Osteocyte (in vitro differentiated cells): ENCODE measurements at places on chromosomes 3 and 15.

DNA sequence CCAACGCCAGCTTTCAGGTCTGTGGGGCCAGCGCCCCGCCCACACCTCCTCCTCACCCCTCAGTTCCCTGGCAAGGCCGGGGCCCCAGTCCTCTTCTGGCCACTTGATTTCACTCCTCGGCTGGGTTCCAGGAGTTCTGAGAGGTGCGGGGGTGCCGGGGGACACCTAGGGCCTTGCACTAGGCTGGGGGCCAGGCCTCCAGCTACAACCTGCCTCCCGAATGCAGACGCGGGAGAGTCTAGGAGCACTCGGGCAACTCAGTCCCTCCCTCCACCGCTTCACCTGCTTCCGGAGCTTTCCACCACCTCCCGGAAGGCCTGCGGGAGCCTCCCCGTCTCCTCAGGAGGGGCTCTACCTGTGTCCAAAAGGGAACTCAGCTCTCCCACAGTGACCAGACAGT, 35.6 kb downstream of the TNK2 start:
- no peak for DNase-seq

DNA sequence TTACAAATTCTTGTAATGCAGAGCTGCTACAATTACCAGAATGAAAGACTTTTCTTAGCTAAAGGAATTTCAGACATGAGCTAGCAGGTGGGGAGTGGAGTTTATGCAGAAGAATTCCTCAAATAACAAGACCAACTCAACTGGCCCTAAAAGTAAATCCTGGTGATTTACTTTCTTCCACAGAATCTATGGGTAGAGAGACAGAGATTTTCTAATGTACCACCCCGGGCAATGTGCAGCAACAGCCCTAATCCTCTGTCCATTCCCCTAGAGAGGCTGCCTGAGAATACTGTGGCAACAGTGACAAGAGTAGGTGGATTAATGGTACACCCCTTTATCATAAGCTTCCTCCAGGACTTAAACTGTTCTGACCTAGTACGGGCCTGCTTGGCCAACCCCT, 55.2 kb downstream of the AQR start:
- DNase-seq: no peak

DNA sequence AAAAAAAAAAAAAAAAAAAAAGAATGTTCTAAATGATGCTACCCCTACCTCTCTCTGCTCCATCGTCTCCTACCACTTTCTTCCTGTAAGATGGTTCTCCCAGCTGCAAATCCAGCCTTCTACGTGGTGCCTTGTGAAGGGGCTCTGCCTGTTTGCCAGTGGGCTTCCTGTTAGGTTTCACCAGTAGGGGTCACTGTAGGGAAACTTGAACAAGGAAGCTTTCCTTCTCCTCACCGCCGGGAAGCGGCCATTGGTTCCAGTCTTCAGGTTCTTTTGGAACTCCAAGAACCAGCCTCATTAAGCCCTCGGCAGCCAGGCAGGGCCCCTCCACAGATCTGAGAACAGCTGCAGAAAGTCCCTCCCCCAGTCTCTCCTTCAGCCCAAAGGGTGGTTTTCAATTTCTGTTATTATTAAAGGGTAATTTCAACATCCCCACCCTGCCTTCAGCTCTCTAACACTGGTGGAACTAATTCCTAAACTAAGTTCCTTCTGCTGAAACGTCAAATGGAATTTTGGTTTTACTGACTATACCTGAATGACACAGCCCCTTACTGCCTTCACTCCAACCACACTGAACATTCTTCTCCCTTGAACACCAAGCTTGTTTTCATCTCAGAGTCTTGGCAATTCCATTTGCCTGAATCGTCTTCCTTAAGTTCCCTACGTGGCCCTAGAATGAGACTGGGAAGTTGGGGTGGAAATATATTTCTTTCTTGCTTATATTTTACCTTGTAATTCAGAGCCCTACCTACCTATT, 13.5 kb downstream of the MCCC1 start:
- DNase-seq: no peak

DNA sequence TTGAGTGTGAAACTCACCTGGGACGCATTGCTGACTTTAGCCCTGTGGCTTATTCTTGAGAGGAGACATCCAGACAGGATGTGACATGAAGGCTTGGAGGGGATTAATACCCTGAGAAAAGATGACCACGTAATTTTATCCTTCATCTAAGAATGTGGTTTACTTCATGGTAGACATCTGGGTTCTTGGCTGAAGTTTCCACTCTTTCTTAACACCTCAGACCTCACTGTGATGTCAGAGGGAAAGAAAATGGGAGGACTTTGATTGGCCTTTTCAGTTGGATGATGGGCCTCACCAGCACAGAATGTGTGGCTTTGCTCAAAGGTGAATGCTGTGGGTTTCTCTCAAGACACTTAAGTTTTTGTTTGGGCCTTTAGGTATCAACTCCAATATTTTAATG, 16.5 kb downstream of the GORASP1 start:
- DNase-seq: no peak

GRCh38 chr3:154013736-154014135, 107.5 kb upstream of the ARHGEF26 start:
- DNase-seq: no peak

DNA sequence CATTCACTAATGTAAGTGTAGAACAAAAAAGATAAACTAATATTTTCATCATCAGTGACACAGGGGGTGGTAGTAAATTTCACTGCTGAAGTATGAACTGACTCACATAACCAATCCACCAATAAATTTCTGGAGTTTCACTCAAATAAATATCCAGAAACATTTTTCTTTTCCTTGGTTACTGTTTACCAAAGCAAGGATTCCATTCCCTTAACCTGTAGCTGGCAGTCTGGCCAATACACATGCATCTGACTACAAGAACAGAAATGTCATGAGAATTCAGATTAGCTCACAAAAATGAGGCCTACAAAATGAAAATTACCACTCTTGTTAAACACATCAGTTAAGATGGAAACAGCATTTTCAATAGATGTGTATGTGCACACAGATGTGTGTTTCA, 80.3 kb downstream of the STAG1 start:
- DNase-seq: no peak

DNA sequence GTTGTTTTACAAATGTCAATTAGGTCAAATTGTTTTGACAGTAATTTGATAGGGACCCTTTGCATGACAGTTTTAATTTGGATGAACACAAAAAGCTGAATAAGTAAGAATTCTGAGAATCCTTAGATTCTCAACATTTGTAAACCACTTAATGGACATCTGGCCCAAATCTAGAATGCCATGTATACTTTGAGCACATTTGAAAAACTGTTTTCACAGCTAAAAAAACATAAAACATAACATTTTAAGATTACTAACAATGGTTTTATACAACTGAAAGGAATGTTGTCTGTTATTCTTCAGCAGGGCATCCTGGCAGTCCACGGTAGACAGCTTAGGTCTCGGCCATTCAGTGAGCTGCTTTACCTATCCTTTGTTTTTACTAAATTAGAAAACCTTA, 34.5 kb upstream of the TM2D3 start:
- no peak for DNase-seq

DNA sequence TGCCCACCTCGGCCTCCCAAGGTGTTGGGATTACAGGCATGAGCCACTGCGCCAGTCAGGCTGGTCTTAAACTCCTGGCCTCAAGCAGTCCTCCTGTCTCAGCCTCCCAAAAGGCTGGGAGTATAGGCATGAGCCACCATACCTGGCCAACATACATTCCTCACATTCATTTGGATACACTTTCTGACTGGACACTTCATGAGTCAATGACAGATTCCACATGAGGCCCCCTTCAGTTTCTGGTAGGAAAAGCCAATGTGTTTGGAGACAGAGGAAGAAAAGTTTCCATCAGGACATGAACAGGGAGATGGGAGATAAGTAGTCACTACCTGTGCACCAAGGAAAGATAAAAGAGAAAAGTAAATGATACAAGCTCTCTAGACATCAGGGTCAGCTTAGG, 49.4 kb upstream of the GSK3B start:
- no peak for DNase-seq

DNA sequence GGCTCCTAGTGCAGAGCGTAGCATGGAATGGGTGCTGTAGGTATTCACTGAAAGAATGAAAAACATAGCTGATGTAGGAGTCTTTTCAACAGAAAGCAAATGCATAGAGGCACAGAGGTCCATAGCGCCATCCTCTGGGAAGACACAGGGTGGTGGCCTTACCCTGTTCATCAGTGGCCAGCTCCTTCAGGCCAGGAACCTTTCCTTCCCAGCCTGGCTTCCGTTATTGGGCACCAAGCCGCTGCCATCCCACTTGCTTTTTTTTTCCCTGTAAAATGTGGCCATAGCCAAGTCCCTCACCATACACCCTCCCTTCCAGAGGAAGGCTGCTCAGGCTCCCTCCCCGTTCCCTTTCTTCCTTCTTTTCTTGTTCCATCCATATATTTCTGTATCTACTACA, 118.1 kb downstream of the ZNF621 start:
- no peak for DNase-seq

DNA sequence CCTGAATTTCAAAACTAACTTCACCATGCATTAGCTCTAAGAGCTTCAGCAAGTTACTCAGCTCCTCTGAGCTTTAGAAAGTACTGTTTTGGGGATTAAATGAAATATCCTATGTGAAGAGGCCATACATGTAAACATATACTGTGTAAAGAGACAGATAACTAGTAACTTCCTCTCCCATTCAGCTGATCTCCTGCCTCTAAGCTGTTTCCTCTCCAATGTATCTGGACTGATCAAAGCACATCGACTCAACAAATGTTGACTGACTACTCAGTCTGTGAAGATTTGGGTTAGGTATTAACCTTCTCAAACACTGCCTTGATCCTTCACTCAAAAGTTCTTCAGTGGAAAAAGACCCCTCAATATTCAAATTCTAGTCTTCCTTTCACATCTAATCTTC, 82.0 kb downstream of the BOC start:
- no peak for DNase-seq

GRCh38 chr15:89398896-89399237, 64.2 kb upstream of the POLG start:
- DNase-seq: no peak

- DNase-seq: peak; percentile 81
These were observed 54.7 kb upstream of the TAMM41 start for GRCh38 chr3:11901286-11901875.

DNA sequence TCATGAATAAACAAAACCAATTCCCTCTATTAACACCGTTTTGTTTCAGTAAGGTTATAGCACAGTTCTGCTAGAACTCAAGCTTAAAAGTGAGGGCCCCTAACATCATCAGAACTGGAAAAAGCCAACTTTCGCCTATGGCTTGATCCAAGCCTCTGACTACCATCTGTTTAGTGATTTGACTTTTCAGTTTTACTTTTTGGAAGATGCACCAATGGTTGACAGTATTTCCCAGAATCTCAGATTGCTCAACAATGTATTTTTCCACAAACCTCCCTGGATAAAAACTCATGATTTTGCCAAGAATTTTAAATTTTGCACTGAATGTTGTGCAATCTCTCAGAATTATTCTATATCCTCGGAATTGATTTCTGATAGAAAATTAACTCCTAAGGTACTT, 190.7 kb downstream of the LSAMP start:
- DNase-seq: no peak
